SJSA1 (cell line): ENCODE measurements at places on chromosomes 1 and 21.

- no peak overlapping the region for H3K27ac ChIP-seq
- H3K27me3 ChIP-seq, result peaks cover 3% of the 10 kb centered on the region; the same call in 1 of the 2 replicates
- H3K36me3 ChIP-seq, result no peaks in the 10 kb centered on the region
- H3K4me1 ChIP-seq, result no peaks in the 10 kb centered on the region
- no peak for DNase-seq
These were observed 67.7 kb downstream of the LBR start for GRCh38 chr1:225360119-225360518.

DNA sequence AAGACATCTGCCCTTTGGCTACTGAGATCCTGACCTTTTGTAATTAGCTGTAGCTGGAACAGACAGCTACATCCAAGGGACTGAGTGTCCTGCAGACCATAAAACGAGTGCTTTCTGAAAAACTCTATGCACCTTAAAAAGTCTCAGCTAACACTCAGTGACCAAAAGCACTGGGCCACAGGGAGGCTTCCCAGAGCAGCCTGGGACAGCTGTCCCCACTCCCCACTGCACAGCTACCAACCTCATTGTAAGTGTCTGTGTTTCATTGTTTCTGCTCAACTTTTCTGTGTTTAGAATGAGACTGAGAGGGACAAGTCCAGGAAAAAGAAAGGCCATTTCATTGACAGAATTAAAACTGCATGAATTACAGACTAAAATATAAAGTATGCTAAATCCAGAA, 80.7 kb downstream of the SMYD2 start:
- peaks cover 78% of the 10 kb centered on the region for H3K36me3 ChIP-seq
- H3K27me3 ChIP-seq, result no peaks in the 10 kb centered on the region
- no peak for DNase-seq
- H3K4me1 ChIP-seq, result no peaks in the 10 kb centered on the region
- no peak overlapping the region for H3K27ac ChIP-seq

GRCh38 chr1:214510477-214510876, 40.9 kb downstream of the PTPN14 start:
- H3K36me3 ChIP-seq, result no peaks in the 10 kb centered on the region; the same call in none of the 2 replicates
- H3K27ac ChIP-seq, result no peak overlapping the region
- H3K4me1 ChIP-seq, result peaks cover 14% of the 10 kb centered on the region
- no peak overlapping the region for H3K4me3 ChIP-seq

GRCh38 chr1:92820551-92820950, 11.3 kb upstream of the RPL5 start:
- no peaks in the 10 kb centered on the region for H3K4me1 ChIP-seq
- H3K27me3 ChIP-seq, result no peaks in the 10 kb centered on the region
- no peaks in the 10 kb centered on the region for H3K36me3 ChIP-seq
- no peak overlapping the region for H3K4me3 ChIP-seq
- no peak overlapping the region for H3K27ac ChIP-seq

DNA sequence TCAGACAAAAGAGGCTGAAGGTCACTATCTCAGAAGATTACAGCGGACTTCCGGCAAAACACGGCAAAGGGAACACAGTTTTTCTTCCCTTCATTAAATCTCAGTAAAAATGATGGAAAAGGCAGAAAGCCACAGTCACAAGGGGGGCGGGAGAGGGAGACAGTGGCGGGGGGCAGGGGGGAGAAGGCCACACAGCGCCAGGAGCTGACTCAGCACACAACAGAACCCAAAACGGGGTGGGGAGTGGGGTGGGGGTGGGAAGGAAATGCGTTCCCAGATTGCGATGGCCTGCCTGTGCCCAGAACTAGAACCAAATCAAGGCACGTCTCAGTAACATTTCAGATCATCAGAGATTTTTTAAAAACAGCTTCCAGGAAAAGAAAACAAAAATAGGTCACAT, 13.4 kb downstream of the CFAP74 start:
- no peak overlapping the region for H3K27ac ChIP-seq
- no peak for DNase-seq
- no peaks in the 10 kb centered on the region for H3K4me1 ChIP-seq
- H3K27me3 ChIP-seq, result 0 out of 2 replicates have a peak, but pooled peaks cover 4% of the 10 kb centered on the region
- no peak overlapping the region for H3K4me3 ChIP-seq

- H3K4me3 ChIP-seq, result no peak overlapping the region
- H3K27ac ChIP-seq, result no peak overlapping the region
- no peaks in the 10 kb centered on the region for H3K27me3 ChIP-seq
- no peaks in the 10 kb centered on the region for H3K36me3 ChIP-seq
These were observed 447.8 kb downstream of the AMY1C start for GRCh38 chr1:104197516-104197915.

DNA sequence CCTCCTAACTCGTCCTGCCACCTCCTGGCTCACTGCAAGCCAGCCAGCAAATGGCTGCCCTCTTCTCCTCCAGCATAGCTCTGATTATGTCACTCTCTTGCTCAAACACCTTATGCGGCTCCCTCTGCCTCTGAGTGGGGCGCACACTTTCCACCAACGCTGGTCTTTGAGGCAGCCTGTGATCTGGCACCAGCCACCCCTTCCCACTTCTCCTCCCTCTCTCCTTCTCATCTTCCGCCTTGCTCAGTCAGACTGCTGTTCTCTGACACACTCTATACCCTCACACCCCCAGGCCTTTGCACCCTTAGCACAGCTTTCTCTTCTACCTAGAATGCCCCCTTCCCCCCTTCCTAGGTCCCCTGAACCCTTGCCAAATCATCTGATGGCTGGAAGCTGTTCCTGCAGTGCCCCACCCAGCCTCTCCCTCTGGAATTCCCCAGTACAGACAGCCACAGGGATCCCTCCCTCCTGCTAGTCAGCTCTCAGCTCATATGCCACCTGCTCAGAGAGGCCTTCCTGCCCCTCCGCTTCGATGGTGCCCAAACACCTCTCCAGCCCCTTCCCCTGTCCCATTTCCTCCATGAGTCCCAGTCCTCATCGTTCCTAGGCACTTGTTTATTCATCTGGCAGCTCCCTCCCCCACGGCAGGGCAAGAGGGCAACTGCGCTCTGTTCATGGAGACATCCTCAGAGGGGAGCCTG, 21.7 kb upstream of the PEF1 start:
- DNase-seq, result peak; percentile 68
- H3K36me3 ChIP-seq, result peaks cover 92% of the 10 kb centered on the region
- H3K4me1 ChIP-seq, result peaks cover 37% of the 10 kb centered on the region

- peaks cover 8% of the 10 kb centered on the region for H3K36me3 ChIP-seq
- H3K4me1 ChIP-seq, result no peaks in the 10 kb centered on the region
- DNase-seq, result no peak
- H3K27me3 ChIP-seq, result no peaks in the 10 kb centered on the region
- H3K4me3 ChIP-seq, result no peak overlapping the region
These were observed 20.5 kb downstream of the ARID4B start for GRCh38 chr1:235307158-235308124.
